ENCODE measurements at places on chromosomes 7 and 10.

GRCh38 chr7:36459236-36459960, 69.7 kb downstream of the ANLN start:
- no peak for DNase-seq

DNA sequence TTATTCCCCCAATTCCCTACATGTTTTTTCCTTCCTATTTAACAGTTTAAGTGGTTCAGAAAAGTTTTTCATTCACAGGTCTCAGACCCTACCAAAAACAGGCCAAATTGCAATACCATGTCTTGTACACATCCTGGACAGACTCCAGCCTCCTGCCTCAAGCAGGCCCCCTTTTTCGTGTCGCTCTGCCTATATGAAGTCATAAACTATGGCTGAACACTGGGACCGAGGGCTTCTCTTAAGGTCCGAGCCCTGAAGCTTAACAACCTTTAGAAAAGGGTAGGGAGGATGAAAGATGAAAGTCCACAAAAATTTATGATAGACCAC, 1.4 kb downstream of the FBXW4 start:
- no peak for DNase-seq

DNA sequence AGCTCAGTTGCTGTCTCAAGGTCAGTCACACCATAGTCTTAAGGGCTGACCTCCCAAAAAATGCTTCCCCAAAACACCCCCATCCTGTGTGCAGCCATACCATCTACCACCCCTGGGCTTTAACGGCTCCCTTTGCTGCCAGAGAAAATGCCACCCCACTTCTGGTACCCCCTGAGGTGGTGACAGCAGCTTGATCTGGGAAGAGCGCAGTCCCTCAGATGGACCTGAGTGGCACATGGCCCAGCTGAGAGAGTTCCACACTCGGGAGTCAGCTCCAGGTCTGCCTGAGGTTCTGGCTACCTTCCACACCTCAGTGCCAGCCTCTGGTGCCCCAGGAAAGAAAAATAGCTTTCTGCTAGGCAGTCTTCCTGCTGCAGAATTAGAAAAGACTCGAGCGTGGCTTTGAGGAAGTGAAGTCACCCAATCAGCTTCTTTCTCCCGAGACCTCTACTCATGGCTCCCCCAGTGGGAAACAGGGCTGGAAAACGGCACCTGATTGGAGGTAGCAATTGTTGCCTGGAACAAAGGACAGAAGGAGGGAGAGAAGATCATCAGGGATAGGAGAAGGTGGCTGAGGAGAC, 151.7 kb downstream of the ARHGAP21 start:
- DNase-seq = no peak

DNA sequence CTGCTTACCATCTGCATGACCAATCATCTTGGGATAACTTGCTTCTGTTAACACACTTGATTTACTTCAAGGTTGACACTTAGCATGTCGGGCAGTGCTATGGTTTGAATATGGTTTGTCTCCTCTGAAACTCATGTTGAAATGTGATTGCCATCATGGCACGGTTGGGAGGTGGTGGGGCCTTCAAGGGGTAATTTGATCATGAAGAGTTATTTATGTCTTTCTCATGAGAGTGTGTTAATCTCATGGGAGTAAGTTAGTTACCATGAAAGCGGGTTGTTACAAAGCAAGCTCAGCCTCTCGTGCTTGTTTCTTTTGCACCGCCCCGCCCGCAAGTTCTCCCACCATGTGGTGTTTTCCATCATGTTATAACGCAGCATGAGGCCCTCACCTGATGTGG, 163.6 kb downstream of the DOCK4 start:
- no peak for DNase-seq

GRCh38 chr7:94482796-94483195, 26.8 kb upstream of the CASD1 start:
- DNase-seq = no peak

GRCh38 chr10:43960981-43961380, 312.3 kb upstream of the ZNF32 start:
- no peak for DNase-seq

DNA sequence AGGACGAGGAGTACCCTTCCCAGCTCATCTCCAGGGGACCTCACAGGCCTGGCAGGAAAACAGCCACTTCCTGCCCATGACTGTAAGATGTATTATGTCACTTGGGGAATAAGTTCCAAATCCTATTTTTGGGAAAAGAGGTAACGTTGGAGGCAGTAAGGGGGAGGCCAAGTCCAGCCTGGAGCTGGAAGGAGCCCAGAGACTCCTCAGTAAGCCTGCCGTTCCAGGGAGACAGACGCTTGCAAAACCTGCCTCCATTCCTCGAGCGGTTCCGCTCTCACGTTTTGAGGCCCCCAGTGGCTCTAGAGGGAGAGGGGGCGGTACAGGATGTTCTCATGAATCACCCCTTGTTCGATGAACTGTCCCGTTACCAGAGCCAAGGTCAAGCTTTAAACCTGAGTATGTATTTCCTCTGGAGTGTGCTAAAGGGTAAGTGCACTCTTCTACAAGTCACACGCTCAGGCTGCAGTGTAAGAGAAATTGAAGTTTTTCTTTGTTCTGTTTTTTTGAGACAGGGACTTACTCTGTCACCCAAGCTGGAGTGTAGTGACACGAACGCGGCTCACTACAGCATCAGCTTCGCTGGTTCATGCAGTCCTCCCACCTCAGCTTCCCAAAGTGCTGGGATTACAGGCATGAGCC, 45.5 kb upstream of the CYTH3 start:
- DNase-seq = no peak

DNA sequence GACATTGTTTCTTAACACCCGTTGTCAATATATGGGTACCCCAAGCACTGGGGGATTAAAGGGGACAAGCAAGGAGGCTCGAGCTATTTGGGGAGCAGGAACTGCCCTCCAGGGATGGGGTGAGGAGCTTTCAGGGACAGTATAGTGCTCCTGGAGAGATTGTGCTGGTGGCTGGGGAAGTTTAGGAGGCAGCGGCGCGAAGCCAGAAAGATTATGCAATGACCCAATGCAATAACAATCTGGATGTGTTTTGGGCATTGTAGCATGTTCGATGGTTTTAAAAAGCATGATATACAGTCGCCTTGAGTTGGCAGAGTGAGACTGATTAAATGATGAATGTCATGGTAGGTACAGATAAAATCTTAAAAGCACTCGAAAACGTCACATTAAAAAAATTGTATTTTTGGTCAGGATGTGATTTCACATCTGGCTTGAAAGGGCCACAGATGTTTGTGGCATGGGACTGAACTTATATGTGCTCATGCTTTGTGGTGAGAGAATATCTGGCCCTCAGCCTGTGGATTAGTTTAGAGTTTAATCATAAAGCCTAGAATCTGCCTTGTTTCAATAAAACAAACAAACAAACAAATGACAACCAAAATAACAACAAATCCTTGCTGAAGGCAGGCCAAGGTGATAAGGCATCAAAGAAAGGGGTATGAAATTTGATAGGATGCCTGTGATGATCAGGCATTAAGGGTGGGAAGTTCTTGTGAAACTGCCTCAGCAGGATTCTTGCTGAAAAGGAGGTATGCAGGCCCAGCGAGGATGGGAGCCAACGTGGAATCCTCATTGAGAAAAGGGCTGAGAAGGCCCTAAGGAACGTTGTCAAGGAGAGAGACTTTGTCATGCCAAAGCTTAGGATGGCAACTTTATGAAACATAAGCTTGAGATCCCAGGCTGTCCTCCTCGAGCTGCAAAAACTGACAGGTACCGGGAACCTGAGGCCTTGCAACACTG, 417.1 kb upstream of the KLF6 start:
- no peak for DNase-seq

DNA sequence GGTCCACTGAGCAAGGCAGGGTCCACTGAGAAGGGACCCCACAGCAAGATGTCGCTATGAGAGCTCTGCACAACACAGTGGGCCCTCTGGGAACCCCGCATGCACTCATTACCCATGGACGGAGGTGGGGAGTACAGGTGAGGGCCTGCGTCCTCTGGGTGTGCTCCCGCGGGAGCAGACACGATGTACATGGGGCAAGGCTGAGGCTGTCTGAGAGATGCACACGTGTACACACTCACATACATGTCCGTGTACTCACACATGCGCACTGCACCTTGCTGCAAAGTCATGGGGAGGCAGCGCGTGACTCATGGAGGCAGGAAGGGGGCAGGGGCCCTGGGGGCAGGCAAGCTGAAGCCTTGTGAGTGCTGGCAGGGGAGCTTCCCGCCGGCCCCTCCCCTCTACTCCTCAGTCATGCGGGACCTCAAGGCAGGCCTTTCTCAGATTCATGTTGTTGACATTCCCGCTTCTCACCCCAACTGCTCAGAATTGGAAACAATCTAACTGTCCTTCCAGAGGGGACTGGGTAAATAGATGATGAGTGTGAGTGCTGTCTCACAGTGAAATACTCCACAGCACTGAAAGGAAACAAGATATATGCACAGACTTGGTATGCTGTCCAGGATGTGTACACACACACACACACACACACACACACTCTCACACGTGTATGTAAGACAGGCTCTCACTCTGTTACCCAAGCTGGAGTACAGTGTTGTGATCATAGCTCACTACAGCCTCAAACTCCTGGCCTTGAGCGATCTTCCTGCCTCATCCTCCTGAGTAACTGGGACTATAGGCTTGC, 40.0 kb downstream of the GOLGA7B start:
- DNase-seq = no peak

GRCh38 chr10:90126256-90126595, 424.8 kb downstream of the KIF20B start:
- DNase-seq = no peak

DNA sequence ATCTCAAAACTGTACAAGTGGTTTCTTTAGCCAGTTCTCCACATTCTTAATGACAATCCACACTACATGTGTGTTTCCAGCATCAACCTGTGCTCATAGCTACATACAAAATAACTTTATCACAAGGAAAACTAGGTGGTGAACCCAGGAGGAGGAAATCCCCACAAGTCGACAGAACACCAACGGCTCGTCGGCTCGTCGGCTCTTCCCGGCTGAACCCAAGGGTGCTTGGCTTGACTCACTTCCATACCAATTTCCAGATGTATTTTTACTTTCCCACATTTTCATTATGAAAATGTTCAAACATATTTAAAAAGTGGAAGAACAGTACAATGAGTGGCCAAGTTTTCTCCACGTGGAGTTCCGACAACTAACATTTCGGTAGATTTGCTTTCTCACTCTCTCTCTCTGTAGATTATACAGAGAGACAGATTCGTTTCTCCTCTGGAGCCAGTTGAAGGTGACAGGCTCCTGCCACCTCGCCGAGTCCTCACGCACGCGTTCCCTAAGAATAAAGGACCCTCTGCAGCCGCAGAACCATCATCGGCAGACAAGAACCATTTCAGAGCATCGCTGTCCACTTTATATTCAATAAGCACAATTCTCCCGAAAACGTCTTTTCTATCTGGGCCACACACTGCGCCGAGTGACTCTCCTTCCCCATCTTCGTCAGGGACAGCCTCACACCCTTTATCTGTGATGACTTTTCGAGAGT, 53.3 kb downstream of the DIP2C start:
- no peak for DNase-seq

GRCh38 chr7:81768951-81769778, 682 bp downstream of the HGF start:
- no peak for DNase-seq

- no peak for DNase-seq
Observed at GRCh38 chr10:129704225-129704624, 237.2 kb downstream of the MGMT start.

DNA sequence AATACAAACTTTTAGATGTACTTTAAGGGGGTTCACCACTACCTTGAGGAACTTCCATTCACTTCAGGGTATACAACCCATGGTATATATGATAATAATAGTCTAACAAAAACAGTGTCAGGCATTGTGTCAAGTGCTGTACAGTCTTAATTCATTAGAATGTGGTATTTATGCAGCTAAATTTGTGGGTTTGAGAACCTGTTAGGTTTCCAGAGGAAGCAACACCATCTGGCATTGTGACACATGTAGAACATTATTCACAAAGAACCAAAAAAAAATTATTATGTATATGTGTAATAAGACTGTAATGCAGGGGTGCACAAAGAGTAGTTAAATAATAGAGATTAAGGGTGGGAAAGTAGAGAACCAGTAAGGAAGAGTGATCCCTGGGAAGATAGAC, 26.3 kb downstream of the TMEM60 start:
- DNase-seq = no peak

DNA sequence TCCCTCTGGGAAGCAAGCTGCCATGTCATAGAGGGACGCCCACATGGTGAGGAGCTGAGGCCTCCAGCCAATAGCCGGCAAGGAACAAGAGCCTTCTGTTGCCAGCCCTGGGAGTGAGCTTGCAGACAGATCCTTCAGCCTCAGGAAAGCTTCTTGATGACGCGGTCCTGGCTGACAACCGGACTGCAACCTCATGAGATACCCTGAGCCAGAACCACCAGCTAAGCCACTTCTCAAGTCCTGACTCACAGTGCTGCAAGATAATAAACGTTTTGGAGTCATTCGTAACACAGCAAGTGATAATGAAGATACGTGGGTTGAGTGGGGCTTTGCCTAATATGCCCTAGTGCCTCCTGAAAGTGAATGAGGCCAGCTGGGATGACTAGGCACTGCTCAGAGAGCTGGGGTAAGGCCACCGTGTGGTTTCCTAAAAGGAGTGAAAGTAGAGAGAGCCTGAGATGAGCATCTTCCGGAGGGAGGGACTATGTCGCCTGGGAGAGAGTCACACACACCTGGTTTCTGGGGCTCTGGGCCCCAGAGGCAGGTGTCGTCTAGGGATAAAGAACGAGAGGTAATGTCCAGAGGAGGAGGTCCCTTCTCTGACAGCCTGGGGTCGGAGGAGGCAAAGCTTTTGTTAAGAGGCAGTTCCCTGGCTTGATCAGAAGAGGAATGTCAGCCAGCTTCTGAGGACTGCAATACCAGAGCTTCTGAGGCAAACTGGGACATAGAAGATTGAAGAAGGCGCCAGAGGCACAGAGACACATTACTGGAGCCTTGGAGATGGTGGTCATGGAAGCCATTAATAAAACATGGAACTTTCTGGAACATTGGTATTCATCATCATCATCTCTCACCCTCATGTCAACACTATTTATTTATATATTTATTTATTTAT, 53.6 kb downstream of the PYROXD2 start:
- no peak for DNase-seq

DNA sequence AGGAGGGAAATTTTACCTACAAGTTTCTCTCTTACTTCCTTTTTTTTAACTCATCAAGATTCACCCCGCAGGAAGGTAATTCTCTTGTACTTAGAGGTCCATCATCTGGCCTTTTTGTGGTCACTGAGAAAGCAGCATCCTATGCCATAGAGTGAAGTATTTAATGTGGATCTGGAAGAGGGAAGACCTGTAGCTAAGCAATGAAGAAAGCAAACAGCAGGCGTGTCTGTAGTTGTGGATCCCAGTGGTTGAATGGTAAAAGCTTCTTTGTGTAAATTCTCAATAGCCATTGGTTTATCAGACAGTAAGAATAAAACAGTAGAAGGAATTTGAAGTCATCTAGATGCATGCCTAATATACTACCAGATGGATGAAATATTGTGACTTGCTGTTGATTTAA, 196.4 kb downstream of the ANKRD7 start:
- DNase-seq = no peak

- DNase-seq = no peak
Observed at GRCh38 chr10:110858297-110858934, 13.3 kb upstream of the PDCD4 start.

- DNase-seq = no peak
Observed at GRCh38 chr7:64888901-64889685, 14.0 kb upstream of the ZNF273 start.

Measured in caudate nucleus (tissue), 63 donors.